CD4-positive, alpha-beta memory T cell (primary cell): ENCODE measurements at places on chromosomes 16 and 17. TPM values are rescaled to one million over a fixed set of nuclear protein-coding genes. Genes with fewer than 3 reads are reported as not detected.

DNA sequence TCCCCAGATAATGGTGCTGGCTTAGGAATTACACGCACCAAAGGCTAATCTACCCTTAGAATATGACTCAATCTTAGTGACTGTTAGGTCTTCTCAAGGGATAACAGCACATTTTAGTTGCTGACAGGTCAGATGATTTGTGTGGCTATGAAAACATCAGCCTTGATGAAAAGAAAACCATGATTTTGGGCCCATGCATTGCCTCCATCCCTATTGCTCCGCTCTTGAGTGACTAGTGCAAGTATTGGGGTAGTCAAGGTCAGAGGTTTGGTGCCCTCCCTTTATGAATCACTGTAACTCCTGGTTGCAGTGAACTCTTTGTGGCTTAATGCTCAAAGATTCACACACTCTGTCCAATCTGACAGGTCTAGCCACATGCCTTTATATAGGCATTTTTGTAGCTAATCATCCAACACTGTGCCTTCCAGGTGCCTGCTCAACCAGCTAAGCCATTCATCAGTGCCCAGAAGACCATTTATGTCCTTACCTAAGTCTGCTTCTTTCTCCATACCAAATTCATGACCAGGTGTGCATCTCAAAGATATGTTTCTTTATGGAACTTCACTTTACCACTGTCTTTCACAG is 251.6 kb downstream of the KCNJ2 start:
- DNase-seq: no peak

DNA sequence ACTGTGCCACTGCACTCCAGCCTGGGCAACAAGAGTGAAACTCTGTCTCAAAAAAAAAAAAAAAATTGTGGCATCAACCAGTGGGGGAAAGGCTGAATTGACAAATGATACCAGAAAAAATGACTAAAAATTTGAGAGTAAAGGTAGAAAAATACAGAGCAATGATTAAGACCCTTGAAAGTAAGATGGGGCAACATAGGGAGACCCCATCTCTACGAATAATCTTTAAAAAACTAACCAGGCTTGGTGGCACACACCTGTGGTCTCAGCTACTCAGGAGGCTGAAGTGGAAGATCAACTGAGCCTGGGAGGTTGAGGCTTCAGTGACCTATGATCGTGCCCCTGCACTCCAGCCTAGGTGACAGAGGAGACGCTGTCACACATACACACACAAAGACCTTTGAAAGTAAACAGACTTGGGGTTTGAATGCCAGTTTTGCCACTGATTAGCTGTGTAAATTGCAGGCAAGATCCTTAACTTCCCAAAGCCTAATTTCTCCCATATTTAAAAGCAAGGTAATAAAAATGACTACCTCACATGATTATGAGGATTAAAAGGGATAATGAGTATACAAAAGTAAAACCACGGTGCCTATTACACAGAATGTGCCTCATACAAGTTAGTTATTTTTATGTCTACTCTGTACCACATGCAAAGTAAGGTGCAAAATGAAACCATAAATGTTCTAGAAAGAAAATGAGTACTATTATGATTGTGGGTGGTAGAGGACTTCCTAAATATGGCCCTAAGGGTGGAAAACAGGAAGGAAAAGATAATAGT is 21.7 kb upstream of the PAFAH1B1 start:
- no peak for DNase-seq

DNA sequence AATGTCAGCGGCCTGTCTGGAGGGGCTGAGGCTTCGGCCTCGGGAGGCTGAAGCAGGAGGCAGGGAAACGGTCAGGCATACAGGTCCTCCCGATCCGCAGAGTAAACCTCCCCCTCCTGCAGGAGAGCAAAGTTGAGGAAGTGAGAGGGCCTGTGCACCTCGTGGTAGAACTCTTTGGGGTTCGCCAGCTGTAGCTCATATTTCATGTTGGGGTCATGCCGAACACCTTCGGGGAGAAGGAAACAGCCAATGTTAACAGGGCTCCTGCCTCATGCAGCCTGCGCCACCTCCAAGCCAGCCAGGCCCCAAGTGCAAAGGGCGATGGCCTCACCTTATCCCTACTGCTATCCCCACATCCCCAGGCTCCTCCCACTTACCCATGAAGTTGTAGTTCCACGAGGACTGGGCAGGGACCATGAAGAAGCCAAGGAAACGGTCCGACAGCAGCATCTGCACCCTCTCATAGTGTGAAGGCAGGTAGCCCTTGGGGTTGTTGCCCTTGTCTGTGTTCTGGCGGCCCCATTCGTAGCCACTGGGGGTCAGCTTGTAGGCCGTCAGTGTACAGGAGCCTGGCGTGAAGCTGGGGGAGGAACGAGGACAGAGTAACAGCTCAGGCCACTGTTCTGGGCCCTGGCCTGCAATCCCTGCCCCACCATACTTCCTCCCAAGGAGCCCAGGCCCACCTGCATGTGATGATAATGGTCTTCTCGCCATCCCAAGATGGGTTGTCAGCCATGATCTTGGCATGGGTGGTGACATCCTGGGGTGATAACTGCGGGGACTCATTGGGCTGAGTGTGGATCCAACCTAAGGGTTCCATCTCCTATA is 1.3 kb upstream of the RILP start:
- DNase-seq: no peak

GRCh38 chr16:65336160-65336559 is 214.3 kb upstream of the CDH11 start:
- no peak for DNase-seq

Gene CD300E
- polyA plus RNA-seq: not detected

Gene OTOP2
- polyA plus RNA-seq: not detected
